DND-41 (cell line): ENCODE measurements at places on chromosomes 1 and 21.
A peak's percentile ranks its signal among the peaks of the same experiment; 100 is the strongest.

GRCh38 chr1:241459186-241459802, 60.3 kb downstream of the FH start:
- H3K27me3 ChIP-seq: no peaks in the 10 kb centered on the region
- no peak overlapping the region for H3K4me3 ChIP-seq
- H3K27ac ChIP-seq: no peak overlapping the region
- H3K36me3 ChIP-seq: no peaks in the 10 kb centered on the region
- no peaks in the 10 kb centered on the region for H3K4me1 ChIP-seq

- no peaks in the 10 kb centered on the region for H3K4me1 ChIP-seq
- H3K36me3 ChIP-seq: no peaks in the 10 kb centered on the region
- H3K27ac ChIP-seq: no peak overlapping the region
- DNase-seq: no peak
- no peaks in the 10 kb centered on the region for H3K27me3 ChIP-seq
- H3K4me3 ChIP-seq: no peak overlapping the region
Measured at GRCh38 chr21:20388400-20388799, 609.8 kb upstream of the NCAM2 start.

DNA sequence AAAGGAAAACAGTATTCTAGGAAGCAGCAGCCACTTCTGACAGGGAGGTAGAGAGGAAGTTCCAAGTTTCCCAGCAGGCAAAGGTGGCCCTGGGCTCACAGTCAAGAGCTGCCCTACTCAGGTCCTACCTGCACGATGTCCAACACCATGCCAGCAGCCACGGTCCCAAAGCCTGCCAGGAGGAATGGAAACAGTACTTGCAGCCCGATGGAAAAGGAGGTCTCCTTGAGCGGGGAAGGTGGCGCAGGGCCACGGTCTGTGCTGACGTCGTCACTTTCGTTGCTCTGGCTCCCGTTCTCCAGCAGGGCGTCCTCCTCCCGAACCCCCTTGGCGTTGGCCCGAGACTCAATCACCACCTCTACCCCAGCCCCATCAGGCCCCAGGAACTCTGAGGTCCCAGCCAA, 3.1 kb downstream of the SLC41A1 start:
- peak overlapping the region; percentile 1 for H3K4me3 ChIP-seq
- H3K4me1 ChIP-seq: peaks cover 83% of the 10 kb centered on the region
- no peak for DNase-seq
- H3K27ac ChIP-seq: no peak overlapping the region; the same call in 1 of the 2 replicates

GRCh38 chr1:157247005-157247763, 109.0 kb upstream of the ETV3 start:
- no peaks in the 10 kb centered on the region for H3K27me3 ChIP-seq
- H3K27ac ChIP-seq: no peak overlapping the region
- H3K4me1 ChIP-seq: no peaks in the 10 kb centered on the region
- no peaks in the 10 kb centered on the region for H3K36me3 ChIP-seq
